ENCODE measurements at places on chromosomes 5 and 9.
A peak's percentile ranks its signal among the peaks of the same experiment; 100 is the strongest.

DNA sequence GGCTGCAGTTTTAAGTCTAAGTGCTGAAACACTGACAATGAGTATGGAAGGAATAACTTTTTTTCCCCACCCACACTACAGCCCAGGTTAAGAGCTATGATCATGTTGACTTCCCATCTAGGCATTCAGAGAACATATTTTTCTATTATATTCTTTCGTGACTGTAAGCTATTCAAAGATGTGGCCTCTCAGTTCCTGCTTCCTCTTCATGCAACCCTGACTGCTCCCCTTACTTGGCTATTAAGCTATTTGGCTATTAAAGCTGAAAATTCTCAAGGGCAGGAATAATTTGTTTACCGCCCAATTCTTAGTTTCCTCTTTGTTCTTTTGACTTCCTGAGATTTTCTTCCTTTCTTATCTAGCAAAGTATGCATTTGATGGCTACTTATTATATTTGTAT, 18.6 kb upstream of the ALDH1A1 start:
- no peak for DNase-seq

DNA sequence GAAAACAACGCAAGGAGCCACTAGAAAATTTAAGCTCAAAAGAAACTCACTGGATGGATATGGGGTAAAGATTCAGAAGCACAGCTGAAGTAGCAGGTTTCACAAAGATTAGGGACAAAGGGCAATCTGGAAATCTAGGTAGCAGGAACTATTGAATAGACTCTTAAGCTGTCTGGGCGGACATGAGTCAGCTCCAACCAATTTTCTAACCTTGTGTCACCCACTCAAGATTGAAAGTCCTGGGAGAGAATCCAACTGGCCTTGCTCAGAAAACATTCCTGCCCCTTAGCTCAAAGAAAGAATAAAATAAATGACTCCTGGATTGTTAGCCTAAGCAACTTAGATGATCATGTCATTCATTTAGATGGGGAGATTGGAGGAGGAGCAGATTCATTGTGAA, 69.2 kb downstream of the STK32A start:
- no peak for DNase-seq

GRCh38 chr5:149824120-149824519, 94.0 kb downstream of the PPARGC1B start:
- no peak for DNase-seq

DNA sequence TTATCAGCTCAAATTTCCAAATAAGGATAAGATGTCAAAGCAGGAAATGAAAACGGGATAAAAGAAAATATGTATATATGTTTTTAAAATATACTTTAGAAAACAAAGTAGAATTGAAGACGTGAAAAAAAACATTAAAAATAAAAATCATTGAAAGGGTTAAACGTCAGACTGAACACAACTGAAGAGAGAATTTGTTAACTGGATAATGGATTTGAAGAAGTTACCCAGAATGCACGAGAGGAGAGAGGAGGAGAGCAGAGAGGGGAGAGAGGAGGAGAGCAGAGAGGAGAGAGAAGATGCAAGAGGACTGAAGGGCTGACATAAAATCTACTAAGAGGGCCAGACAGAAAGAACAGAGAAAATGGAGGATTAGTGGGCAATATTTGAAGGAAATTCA, 88.0 kb downstream of the CDKN2A start:
- no peak for DNase-seq

DNA sequence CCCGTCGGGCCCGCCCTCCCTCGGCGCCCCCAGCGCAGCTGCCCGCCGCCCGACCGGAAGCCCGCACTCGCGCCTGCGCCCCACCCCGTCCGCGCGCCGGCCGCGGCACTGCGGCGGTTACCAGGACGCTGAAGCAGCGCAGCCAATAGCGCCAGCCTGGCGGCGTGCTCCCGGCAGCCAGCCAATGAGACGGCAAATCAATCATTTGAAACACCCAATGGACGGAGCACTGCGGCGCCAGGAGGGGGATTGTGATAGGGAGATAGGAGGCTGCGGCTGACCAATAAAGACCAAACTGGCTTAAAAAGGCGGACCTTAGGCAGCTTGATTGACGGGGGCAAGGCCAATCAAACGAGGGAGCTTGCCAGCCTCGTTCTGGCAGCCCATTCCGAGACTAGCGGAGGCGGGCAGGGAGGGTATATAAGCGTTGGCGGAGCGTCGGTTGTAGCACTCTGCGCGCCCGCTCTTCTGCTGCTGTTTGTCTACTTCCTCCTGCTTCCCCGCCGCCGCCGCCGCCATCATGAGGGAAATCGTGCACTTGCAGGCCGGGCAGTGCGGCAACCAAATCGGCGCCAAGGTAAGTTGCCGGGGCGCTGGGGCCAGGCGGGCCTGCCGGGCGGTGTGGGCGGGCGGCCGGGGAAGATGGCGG, at the start of gene TUBB4B:
TSS of gene TUBB4B (plus strand) at position 447 of the 649 bp plus-strand sequence. CDS start at position 521, 74 bp downstream.
- peak; percentile 99 for DNase-seq

- peak; percentile 29 for DNase-seq
Measured at GRCh38 chr9:129988607-129989361, 54.2 kb downstream of the FNBP1 start.

- no peak for DNase-seq
Measured at GRCh38 chr5:77893225-77893860, 117.2 kb upstream of the TBCA start.

- no peak for DNase-seq
Measured at GRCh38 chr5:39412721-39413394, 11.9 kb downstream of the DAB2 start.

GRCh38 chr9:34124926-34125325, 1.6 kb downstream of the DCAF12 start:
- DNase-seq: no peak

GRCh38 chr5:41985945-41986695, 61.0 kb downstream of the FBXO4 start:
- no peak for DNase-seq

DNA sequence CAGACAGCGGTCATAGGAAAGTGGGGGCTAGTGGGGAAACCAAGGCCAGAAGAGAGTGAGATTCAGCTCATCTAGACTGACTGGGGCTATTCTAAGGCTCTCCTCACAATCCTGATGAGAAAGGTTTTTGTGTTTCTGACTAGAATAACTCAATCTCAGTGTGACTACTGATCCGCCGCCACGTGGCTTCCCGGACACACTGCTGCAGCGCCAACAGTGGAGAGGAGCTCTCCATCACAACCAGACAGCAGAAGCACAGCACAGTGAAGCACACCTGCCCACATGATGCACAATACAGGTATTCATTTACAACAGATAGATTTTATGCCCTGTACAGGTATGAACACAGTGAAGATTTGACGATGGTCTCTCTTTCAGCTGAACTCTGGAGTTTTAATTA, 25.4 kb downstream of the NREP start:
- no peak for DNase-seq

- DNase-seq: no peak
Measured at GRCh38 chr5:160356550-160357347, 13.7 kb downstream of the C1QTNF2 start.

DNA sequence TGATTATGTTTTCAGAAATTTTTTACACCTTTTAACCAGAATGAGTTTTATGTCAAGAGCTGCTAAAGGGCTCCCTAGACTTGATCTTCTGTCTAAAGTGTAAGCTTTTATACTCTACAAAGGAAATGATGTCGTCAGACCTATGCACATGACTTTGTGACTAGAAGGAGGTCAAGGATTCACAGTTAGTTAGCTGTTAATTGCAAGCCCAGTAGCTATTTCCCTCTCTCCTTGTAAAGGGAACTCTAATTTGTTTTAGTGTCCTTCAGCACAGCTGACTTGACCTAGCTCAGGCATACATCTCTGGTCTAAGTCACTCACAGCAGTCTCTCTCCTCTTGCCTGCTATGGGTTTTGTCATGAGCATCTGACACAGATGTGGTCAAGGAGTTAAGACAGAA, 173.5 kb upstream of the NREP start:
- no peak for DNase-seq

DNA sequence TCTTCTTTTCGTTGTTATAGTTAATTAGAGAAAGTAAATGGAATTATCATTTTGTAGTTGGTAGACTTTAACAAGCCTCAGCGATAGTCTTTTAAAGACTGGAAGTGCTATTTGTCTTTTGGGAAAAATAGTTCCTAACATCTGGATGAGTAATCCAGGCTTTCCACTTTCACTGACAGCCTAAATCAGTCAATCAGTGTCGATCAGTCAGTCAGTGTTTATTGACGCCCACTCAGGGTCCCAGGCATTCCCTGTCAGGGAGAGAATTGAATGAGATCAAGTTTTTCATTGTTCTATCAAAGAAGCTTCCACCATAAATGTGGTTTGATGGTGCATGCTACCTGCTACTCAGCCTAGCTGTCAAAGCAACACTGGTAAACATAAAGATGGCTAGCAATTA, 2.6 kb downstream of the ABL1 start:
- DNase-seq: no peak

DNA sequence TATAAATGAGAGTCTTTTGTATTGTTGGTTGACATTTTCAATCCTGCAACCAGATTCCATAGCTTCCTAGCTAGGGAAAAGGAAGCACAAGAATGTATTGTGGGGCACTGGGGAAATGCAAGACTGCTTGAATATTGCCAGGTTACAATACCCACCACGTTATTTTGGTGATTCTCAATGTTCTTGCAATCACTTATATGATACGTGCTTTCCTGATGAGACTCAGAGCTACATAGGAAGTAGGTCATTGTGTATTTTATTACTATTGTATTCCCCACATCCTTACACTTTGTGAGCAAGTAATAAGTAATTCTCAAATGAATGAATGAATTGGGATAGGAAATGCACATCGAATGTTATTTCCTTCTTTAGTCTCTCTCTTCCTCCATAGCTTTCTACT, 217.1 kb upstream of the CD180 start:
- no peak for DNase-seq

GRCh38 chr5:95554331-95554646, 488 bp downstream of the SKIC3 start:
- DNase-seq: no peak

DNA sequence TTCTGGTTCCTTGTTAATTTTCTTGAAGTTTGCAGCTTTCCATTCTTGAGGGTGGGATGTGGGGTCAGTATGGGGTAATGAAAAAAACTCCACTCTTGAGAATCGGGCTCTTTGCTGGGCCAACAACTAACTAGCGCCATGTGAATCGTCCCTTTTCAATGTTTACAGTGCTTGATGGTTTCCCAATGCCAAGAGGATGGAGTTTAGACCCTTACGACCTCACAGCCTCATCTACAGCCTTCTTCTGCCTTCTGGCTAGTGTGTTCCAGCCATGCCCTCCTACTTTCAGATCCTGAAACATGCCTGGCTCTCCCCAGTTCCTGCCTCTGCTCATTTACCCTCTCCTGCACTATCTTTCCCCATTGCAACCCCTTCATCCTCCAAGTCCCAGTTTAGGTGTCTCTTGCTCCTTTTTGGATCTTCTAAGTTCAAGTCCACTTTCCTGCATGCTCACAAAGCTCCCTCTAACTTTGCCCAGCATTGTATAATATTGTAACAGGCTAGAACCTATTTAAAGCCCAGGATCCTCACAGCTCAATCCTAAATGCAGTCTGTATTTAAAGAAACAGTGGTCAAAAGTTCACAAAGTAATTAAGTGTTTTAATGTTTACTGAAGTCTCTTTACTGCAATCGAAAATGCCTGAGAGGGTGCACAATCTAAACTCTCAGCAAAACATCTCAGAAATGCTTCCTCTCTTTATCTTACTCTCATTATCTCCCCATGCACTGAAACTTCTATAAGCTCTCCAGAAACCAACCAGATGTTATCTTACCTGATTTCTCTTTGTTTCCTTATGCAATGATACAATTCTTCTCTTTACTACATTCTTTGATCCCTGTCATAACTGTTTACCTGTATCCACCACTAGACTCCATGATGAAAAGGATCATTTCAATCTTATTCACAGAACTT, 20.6 kb upstream of the CAST start:
- no peak for DNase-seq

DNA sequence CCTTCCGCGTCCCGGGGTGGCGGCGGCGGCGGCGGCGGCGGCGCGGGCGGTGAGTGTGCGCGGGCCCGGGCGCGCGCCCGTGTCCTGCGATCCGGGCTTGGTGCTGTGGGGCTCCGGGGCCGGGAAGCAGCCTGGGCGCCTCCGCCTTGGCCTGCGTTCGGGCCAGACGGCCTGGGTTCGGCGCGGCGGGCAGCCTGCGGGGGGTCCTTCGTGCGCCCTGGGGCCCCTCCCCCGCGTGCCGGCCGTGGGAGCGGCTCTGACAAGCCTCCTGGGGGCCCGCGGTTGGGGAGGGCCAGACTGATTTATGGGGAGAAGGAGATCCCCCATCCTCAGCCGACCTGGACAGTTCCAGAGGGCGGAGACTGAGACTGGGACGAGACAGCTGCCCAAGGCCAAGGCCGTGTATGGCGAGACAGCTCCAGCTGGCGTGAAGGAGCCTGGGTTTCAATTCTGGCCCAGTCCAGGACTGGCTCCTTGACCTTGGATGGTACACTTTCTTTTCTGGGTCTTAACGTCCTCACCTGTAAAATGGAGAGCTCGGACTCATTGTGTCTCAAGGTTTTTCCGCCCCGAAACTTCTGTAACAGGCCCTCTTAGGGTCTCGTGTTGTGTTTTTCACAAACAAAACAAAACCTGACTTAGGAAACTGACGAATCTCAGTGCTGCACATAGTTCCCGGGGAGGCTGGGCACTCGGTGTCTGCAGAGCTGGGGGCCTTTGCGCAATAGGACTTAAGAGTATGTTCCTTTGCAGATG, 603 bp downstream of the TMEM268 start:
- peak; percentile 34 for DNase-seq

DNA sequence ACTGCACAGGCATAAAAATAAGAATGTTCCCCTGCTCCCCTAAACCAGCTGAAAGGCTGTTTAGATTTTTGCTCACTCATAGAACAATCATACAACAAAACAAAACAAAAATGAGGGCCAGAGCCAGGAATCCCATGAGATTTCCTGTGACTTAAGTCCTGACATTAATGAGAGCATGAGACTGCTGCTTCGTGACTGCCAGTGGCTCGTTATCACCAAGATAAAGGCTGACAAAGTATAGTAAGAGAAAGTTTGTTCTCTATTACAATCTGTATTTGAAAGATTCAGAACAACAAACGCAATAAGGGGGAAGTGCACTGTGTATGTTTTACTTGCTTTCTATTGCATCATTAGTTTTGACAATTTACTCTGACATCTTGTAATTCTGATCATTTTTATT, 837.1 kb upstream of the C9orf72 start:
- no peak for DNase-seq

DNA sequence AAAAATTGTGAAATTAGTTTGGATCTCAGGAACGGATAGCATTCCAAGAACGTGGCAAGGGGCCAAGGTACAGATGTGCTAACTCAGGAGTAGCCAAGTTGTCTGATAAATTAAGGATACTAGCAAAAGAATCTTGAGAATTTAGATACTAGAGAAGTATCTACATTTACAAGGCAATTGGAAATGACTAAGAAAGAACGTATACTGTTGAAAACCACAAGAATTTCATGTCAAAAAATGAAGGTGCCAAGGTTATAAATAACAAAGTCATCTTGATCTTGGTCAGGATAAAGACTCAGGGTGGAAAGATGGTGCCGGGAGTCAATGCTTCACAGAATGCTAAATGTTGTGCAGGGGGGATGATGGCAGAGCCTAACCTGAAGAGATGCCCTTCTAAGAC, 19.2 kb downstream of the CAPSL start:
- DNase-seq: no peak

DNA sequence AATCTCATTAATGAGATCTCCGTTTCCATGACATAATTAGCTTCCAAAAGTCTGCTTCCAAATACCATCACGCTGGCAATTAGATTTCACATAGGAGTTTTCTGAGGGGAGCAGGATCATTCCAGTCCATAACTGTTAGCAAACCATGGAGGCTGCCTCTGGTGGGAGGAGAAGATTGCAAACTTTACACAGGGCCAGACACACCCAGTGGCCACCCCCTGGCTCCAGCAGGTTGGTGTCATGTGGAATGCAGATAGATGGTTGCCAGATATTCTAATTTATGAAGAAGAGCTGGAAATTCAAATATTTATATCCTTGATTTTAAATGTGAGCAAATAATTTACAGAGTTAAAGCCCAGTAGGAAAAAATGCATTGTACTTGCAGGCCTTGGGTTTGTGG, 164.2 kb downstream of the ICE1 start:
- no peak for DNase-seq

Data from naive thymus-derived CD4-positive, alpha-beta T cell (primary cell).